Nucleus accumbens (tissue), 56 donors: ENCODE measurements at places on chromosomes 1 and 21.

DNA sequence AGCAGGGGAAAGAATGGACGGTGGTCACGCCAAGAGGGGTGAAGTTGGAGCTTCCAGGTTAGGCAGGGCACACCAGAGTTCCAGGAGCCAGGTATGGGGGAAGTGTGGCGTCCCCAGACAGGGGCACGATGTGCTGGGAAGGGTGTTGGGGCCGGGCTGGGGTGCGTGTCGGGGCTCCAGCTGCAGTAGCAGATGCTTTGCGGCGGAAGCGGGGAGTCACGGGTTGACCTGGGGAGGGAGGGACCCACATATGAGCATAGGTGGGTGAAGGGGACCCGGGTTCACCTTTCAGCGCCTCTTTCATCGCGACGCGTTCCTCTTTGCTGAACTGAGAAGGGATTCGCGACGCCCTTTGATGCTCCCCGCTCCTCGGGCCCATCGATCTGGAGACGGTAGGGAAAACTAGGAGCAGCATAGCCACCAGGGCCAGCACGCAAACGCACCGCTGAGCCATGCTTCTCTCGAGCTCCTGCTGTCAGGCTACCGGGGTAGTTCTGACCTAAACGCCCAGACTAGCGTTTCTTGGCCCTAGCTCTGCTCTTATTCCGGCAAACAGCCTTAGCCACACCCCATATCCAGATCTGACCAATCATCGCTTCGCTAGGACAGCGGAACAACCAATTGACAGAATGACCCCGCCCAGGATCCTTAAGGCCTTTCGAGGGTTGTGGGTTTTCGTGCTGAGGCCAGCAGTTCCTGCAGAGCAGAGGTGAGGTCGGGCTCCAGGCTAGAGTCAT lies at the start of gene PM20D1:
PM20D1 (minus strand) TSS at position 514 of the 737 bp plus-strand sequence; CDS start at position 454, 60 bp downstream.
- no peak for DNase-seq

- DNase-seq = no peak
These were observed 32.2 kb upstream of the ABCA4 start for GRCh38 chr1:94153133-94153532.

DNA sequence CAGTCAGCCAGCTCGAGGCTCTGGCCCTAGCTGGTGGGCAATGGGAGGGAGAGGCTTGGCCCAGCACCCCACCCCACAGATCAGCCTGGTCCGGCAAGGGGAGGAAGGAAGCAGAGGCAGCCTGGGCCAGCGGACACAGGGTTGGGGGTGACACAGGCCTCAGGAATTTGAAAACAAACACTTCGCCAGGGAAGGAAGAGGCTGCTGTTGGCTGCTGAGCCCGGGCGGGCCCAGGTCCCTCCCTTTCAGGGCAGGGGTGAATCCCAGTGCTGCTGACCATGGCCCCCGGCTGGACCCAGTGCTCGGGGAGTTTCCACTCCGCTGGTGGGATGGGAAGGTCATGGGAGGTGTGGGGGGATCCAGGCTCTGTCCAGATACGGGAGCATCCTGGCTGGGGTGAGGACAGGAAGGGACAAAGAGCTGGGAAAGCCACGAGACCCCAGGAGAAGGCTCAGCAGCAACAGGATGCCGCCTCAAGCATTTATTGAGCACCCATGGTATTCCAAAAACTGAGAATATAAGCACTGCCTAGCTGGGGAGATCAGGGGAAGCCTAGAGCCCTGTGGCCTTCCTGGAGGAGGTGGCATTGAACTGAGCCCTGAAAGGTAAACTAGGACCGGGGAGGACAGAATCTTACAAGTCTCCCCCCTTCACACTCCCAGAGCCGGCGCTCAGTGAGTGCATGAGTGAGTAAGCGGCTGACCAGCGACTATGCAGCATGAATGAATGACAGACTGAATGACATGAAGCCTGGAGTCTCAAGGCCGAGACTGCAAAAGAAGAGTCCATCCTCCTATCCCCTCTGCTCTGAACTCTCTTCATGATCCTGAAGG lies 26.2 kb upstream of the EPHA2 start:
- DNase-seq = no peak

DNA sequence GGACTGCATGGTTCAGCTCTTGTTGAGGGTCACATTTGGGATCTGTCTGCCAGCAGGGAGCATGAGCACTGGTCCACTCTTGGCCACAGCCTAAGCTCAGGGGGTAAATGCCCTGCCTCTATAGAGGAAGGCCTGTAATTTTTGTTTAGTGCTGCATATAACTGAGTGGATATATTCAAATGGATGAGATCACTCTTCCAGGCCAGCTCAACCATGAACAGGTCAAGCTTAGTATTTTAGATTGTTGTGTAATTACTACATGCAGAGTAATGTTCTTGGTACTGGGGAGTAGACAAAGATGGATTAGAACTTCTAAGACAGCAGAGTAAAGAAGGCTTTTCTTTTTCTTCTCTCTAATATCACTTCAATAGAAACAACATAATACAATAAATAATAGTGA lies 376.9 kb downstream of the GPATCH2 start:
- no peak for DNase-seq

- DNase-seq = no peak
These were observed 38.9 kb upstream of the ZBTB18 start for GRCh38 chr1:244012202-244012601.

DNA sequence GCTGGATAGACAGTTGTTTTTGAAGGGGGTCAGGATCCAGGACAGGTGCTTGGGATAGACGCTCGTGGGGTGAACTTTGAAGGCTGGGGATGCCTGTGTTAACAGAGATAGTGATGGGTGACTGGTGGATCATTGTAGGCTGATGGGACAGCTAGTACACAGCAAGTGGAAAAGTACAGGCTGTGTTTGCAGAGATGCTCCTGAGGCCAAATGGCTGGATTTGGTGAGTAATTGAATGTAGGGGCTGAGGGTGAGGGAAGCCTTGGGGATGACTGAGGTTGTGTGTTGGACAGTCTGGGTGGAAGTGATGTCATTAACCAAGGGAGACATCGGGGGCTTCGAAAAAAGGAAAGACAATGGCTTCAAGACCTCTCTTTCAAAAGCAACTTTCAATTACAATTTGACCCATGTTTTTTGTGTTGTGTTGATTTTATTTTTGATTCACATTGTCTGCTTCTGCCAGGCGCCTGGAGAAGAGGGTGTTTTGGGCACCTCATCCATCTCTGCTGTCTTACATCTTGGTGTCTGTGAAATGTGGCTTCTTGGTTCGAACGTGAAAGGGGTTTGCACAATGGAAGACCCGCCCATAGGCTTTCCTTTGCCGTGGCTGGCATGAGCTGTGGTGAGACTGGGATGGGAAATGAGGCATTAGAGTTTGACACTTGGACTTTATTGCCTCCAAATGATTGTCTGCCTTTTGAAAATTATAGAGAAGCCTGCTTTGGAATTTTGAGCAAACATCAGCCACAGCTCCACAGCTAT lies 147.5 kb downstream of the FOXD2 start:
- no peak for DNase-seq

DNA sequence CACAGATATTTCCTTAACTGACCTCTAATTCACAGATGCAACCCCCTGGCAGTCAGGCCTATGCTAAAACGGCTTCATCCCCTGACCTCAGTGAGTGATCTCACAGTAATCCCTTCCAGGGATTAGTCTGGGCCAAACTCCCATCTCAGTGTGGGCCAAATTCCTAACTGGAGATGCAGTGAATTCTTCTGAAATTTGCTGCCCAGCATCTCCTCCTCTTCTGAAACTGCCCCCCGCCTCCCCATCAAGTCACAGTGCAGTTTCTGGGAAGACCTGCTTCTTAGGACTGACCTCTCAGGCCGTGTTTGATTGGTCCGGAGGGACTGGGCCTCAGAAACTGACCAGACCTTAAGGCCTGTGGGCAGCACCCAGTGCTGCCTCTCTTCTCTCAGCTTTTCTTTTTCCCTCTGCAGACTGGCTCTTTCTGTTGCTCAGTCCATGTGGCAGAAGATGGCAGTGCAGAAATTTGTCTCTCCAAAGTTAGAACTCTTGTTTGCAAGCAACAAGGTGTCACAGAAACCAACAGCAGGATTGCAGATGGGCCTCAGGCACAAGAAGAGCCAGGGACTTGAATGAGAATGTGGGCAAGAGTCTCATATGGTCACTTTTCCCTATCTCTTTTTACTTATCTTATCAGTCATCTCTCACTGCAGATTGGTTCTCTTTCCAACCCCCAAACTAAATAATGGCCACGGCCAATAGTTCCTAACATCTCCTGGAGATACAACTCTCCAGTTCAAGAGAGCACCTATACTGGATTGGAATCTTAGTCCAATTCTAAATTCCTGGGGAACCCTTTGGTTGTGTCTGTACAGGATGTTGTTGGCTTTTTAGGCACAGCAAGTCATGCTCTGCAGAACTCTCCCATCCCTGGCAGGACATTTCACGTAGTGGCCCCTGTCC lies 95.5 kb upstream of the RALGPS2 start:
- DNase-seq = no peak

DNA sequence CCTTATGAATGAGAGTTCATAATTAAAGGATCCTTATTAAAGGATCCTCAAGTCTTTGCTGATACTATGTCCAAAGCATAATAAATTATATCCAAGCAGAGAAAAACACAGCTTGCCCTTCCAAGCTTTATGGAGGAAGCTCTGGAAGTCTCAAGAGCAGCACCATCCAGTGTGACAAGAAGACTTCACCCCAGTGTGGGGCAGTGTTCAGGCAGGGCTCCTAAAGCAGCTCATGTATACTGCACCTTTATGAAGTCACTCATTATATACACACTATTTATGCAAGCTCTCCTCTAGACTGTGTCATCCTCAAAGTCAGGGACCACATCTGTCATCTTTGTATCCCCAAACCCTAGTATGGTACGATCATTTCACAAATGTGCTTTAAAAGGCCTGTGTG lies 11.9 kb upstream of the CCN1 start:
- DNase-seq = no peak

DNA sequence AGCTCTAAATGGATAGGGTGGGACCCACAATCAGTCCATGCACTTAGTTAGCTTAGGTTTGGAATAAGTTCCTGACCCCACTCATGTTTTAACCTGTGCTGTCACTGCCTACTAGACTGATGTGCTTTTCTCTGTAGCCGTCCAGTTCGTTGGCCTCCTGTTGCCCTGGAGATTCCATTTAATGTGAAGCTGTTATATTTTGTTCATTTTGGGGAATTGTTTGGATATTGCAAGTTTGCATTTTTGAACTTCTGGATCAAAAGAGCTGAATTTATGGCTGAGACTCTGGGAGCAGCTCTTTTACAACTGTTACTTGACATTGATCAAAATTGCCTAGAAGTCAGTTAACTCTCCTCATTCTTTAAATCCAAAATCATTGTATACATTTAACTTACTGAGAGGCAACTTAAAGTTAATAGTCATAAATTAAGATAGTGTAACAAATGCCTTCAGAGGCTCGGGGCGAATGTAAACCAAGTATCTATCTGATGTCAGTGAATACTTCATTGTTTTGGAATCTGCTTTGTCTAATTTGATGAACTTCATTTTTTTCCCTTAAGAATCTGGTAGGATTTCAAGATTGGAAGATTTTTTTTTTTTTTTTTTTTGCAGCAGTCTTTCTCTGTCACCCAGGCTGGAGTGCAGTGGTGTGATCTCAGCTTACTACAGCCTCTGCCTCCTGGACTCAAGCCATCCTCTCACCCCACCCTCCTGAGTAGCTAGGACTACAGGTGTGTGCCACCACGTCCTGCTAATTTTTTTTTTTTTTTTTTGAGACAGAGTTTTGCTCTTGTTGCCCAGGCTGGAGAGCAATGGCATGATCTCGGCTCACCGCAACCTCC lies 38.1 kb downstream of the MIGA1 start:
- no peak for DNase-seq
